ENCODE measurements at places on chromosomes 12 and 14. TPM values are rescaled to one million over a fixed set of nuclear protein-coding genes. Genes with fewer than 3 reads are reported as not detected.

The PCK2 gene
- 34.7 TPM for total RNA-seq

The PLCZ1 gene
- total RNA-seq, result not detected

The RFLNA gene
- 20.8 TPM for total RNA-seq

The PUS1 gene
- total RNA-seq, result 40.4 TPM

The NEUROD4 gene
- not detected for total RNA-seq

The GPR68 gene
- 0.87 TPM for total RNA-seq

The SIX6 gene
- total RNA-seq, result not detected

The PPP4R4 gene
- total RNA-seq, result 13.5 TPM

The ISCA2 gene
- 34.0 TPM for total RNA-seq

The IKZF4 gene
- total RNA-seq, result 20.6 TPM

The TECPR2 gene
- 33.2 TPM for total RNA-seq

The IAPP gene
- not detected for total RNA-seq

The ZDHHC22 gene
- 0.13 TPM for total RNA-seq

The TSPAN11 gene
- total RNA-seq, result 17.5 TPM

The BCL7A gene
- 43.7 TPM for total RNA-seq

DNA sequence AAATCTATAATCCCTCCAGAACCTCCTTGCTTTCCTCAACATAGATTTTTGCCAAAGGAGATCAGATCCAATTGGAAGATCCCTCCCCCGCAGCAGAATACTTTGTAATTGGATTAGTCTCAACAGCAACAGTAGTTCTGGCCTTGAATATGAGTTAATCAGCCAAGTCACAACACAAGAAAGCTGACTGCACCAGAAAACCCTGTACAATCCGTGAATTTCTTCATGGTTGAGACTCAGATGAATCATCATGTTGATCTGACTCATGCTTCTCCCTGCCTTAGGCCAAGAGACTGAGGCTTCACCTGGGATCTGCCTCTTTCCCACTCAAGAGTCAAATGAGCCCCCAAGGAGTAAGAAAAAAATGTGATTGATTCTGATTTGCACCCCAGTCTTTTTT lies 3.0 kb upstream of the METTL17 start:
- no peak for DNase-seq

DNA sequence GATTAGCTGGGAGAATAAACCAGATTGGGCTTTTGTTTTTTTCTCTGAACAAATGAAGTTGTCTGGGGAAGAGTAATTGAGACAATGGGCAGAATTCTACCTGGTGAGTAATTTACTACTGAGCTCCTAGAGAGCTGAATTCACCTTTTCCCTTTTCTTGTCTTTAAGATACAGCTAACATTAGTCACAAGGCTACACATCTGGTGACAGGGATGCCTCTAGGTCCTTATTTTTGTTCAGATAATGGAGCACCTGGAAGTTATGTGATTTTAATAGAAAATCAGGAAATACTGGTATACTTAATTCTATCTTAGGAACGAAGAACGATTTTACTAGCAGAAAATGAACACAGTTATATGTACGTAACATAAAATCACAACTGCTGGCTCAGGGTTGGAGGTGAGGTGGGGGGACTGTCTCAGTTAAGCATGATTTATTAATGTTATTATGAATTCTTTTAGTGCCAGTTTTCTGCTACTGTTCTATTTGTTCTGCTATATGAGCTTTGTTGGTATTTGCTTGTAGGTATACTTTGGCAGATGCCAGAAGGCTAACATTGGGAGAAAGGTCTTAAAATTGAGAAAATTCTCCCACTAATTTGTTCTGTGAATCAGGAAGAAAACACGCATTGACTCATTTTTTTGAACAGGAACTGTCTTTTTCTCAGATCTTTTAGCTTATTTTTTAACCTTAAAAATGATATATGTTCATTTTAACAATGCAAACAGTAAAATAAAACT lies 482.7 kb upstream of the RGS6 start:
- no peak for DNase-seq

DNA sequence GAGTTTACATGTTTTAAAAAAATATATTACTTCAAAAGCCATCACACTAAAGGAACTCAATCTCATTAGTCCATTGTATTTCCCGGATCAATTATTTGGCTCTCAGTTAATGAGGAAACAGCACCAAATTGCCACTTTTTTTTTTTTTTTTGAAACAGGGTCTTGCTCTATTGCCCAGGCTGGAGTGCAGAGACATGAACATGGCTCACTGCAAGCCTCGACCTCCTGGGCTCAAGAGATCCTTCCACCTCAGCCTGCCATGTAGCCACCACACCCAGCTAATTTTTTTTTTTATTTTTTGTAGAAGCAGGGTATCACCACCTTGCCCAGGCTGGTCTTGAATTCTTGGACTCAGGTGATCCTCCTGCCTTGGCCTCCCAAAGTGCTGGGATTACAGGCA lies 77.4 kb downstream of the CLIP1 start:
- no peak for DNase-seq

- no peak for DNase-seq
These were observed 4.7 kb downstream of the RARG start for GRCh38 chr12:53227341-53227740.

- DNase-seq, result no peak
These were observed 46.7 kb downstream of the SMUG1 start for GRCh38 chr12:54142114-54142475.

DNA sequence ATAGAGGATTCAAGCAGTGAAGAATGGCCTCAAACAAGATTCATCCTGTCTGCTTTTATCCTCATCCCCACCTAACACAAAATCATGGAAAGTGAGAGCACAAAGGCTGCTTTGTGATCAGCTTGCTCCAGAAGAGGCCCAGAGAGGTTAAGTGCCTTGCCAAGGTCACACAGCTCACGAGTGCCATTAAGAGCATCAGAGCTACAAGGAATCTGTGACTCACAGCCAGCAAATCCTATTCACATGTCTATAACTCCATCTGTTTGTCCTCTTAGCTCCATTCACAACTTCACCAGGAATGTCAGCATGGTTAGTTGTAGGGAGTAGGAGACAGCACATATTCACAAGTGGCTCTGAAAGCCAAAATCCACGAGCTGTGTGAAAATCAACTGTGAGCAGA lies 79.8 kb downstream of the TTC9 start:
- no peak for DNase-seq

DNA sequence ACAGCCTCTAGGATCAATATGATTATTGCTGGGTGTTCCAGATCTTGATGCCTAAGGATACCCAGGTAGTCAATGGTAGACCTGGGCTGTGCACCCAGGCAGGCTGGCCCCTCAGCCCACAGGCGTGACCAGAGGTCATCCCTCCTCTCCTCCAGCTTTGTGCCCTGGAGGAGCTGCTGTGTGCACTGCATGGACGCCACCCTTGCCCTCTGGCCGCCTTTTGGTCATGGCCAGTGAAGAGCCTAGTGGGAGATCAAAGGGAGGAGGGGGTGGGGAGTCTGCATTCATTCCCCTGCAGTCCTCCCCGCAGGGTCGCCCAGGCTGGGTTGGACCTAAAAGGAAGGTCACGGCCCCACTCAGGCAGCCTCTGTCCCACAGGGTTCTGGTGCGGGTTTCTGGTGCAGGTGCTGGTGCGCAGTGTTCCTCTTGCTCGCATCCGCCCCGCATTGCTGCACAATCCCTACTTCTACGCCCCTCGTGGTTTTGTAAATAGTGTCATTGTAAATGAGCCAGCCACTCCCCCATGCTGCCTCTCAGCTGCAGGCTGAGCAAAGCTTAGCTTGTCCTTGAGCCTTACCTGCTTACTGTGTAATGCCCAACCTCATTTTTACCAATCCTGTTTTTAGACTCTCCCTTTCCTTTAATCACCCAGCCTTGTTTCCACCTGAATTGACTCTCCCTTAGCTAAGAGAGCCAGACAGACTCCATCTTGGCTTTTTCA lies 55.3 kb downstream of the PSMA6 start:
- no peak for DNase-seq
